Hepatic stellate cell (primary cell): ENCODE measurements at places on chromosomes 1 and 21.

DNA sequence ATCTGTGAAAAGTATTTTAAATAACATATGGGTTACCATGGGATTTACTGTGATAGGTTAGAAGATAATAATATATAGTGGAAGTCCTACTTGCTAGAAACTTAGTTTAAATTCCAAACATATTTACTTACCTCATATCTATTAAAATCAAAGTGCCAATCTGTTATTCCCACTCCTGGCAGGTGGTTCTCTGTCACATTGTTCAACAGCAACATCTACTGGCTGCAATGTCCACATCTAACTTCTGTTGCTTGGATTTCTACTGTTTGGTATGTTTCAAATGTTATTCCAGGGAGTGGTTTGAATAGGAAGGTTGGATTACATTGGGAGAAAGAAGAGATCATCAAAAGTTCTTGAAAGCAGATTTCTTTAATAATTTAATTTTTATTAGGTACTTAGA lies 122.5 kb upstream of the NCAM2 start:
- no peak for DNase-seq

- no peak for DNase-seq
Measured at GRCh38 chr21:17775431-17776126, 43.6 kb downstream of the C21orf91 start.

DNA sequence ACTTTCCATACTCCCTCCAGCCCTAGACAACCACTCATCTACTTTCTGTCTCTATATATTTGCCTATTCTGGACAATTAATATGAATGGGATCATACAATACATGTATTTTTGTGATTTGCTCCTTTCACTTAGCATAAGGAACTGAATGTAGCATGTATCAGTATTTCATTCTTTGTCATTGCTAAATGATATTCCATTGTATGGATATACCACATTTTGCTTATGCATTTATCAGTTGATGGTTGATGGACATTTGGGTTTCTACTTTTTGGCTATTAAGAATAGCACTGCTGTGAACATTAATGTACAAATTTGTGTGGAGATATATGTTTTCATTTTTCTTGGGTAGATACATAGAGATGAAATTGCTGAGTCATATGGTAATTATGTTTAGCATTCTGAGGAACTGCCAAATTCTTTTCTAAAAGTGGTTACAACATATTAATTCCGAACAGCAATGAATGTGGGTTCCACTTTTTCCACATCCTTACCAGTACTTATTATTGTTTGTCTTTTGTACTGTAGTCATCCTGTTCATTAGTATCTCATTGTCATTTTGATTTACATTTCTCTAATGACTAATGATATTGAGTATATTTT lies 121.0 kb downstream of the LRRC40 start:
- DNase-seq, result no peak

- DNase-seq, result no peak
Measured at GRCh38 chr1:87474098-87474497, 145.4 kb downstream of the LMO4 start.

- no peak for DNase-seq
Measured at GRCh38 chr1:94623560-94624148, 82.1 kb upstream of the F3 start.

- no peak for DNase-seq
Measured at GRCh38 chr21:40534886-40535285, 312.1 kb downstream of the DSCAM start.

DNA sequence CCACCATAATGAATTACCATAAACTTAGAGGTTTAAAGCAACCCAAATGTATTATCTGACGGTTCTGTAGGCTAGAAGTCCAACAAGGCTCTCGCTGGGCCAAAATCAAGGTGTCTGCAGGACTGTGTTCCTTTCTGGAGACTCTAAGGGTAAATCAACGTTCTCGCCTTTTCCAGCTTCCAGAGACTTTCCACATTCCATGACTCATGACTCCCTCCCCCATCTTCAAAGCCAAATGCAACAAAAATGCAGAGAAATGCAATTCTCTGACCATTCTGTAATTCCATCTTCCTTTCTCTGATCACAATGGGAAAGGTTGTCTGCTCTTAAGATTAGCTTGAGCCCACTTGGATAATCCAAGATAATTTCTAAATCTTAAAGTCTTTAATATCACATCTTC lies 287.1 kb downstream of the LTN1 start:
- DNase-seq, result no peak

DNA sequence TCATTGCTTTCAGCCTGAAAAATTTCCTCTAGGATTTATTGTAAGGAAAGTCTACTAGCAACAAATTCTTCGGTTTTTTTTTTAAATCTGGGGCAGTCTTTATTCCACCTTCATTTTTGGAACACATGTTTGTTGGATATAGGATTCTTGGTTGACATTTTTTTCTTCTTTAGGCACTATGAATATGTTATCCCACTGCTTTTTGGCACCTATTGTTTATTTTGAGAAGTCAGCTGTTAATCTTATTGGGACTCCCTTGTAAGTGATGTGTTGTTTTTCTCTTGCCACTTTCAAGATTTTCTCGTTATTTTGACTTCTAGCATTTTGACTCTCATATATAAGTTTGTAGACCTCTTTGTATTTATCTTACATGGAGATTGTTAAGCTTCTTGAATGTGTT lies 99.3 kb downstream of the NPHS2 start:
- DNase-seq, result no peak

DNA sequence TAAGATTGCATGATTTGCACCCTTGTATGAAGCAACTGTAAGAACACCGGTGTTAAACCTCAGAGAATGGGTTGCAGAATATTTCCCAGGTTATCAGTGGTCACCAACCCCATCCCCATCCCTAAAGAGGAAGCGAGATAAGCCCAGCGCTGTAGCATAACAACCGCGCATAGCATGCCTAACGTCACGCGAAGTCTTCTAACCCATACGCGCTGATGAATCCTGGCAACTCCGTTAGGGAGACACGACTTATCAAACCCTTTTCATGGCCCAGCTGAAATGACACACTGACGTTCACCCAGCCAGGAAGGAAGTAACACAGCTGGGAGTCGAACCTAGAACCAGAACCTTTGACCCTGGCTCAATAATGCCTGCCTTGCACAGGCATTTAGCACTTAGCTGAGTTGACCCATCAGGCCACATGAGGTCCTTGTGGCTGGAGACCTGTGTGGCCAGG lies 24.2 kb downstream of the TMEM51 start:
- DNase-seq, result no peak

DNA sequence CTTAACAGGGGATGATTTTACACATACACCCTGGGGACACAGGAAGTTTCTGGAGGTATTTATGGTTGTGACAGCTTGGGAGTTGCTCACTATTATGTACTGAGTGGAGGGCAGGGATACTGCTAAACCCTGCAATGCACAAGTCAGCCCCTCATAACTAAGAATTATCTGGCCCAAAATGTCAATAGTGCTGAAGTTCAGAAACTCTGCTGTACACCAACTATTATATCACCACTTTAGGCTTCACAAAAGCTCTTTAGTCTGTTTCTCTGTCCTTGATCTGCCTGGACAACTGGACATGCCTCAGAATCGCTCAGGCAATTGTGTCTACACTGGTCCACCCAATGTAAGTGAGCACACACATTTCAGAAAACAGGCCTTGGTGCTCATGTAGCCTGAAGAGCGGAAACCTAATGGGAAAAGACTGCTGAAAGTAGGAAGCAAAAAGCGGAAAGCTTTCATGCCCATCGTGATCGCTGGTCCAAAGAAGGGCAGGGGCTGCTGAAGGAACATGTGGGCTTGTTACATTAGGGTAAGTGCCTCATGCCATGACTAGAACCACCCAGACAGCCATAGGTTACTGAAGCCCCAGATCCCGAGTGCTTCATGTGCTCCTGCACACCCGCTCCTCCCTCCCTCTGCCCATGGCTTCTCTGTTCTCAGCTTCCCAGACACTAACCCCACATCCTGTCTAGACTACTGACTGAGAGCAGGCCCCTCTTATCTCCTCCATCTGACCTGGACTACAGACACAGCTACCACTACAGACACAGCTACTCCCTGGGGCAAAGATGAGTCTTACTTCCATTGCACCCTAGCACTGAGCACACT lies 73.5 kb downstream of the LRIG2 start:
- no peak for DNase-seq

GRCh38 chr1:215899901-215900300 lies 332.8 kb downstream of the KCTD3 start:
- DNase-seq, result no peak

GRCh38 chr1:198657550-198658064 lies 18.8 kb downstream of the PTPRC start:
- peak; percentile 26 for DNase-seq

GRCh38 chr21:32424191-32424535 lies 11.7 kb downstream of the EVA1C start:
- no peak for DNase-seq

DNA sequence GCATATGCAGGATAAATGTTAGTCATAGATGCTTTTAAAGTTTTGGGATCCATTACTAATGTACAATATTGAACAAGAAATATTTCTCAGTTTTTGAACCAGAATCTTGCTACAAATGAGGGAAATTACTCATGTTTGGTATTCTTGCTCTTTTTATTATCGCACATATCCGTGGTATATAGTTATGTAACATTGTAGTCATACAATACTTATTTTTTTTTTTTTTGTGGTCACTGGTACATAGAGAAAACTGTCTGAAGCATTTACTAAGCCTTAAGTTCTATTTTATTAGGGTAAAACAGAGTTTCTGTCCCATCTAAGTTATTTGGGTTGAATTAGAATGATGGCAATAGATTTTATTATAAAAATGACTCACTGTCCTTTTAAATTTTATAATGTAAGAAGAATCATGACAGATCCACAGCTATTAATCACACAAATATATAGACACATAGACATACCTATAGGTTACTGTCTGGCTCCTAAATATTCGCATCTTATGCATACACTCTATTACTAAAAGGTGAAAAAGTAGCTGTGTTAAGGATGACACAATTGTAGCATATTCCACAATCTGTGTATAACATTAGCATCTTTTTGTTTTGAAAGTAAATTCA lies 18.0 kb upstream of the PRKAA2 start:
- DNase-seq, result no peak

- DNase-seq, result no peak
Measured at GRCh38 chr21:31557421-31558188, 101.9 kb upstream of the SOD1 start.

DNA sequence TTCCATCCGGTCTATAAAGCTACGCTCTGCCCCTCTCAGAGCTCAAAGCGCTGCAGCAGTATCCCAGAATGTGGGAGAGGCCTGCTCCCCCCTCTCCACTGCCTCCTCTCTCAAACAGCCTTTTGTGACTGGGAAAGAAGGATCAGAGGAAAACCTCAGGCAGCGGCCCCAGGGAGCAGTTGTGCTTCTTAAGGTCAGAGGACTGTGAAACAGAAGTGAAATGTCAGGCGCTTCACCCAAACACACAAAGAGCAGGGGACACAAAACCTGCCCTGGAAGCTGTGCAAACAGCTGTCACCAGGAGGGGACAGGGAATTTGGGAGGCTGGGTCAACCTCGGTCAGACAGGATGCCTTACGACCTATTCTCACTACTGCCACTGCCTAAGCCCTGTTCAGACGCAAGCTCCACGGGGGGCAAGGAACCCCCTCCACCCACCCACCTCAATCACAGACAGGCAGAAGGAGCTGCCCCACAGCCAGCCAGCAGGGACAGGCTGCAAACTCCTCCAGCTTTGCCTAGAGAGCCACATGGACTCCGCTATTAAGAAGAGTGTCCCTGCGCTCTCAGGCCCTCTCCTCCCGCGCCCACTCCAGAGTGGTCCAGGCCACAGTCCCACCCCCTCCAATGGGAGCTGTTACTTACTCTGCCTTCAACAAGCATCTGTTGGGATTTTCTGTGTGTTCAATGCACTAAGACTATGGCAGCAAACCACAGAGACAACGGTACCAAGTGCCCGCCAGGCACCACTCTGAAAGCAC lies 14.6 kb downstream of the SSBP3 start:
- DNase-seq, result no peak

- no peak for DNase-seq
Measured at GRCh38 chr1:27992276-27992675, 32.5 kb downstream of the XKR8 start.

DNA sequence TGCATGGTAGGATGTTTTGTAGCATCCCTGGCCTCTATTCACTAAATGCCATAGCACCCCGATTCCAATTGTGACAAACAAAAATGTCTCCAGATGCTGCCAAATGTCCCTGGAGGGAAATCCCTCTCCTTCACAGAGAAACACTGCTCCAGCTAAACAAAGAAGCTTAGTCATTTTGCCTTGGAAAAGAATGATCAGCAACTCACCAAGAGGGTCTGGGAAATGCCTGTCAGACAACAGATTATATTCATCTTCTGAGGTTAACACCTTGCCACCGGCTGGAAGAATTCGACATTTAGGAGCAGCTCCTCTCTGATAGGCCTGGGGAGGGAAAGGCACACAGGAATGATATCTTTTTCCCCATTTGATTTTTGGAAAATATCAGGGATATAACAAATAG lies 84.4 kb downstream of the NIBAN1 start:
- no peak for DNase-seq

DNA sequence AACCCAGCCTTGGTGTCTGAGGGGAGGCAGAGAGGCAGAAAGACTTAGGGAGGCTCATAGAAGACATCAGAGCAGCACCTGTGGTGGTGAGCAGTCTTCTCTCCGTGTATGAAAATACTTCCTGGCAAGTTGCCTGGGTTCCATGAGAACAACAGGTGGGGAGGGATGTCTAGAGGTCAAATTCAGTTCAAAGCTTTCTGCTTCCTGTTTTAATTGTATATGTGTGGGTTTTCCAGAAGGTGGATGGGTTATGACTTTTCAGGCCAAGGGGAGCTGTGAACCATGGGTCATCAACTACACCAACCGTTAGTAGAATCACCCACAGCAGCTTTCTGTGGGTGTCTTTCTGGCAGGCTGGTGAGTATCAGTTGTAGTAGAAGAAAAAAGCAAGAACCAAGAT lies 4.1 kb upstream of the FCRL2 start:
- DNase-seq, result no peak

DNA sequence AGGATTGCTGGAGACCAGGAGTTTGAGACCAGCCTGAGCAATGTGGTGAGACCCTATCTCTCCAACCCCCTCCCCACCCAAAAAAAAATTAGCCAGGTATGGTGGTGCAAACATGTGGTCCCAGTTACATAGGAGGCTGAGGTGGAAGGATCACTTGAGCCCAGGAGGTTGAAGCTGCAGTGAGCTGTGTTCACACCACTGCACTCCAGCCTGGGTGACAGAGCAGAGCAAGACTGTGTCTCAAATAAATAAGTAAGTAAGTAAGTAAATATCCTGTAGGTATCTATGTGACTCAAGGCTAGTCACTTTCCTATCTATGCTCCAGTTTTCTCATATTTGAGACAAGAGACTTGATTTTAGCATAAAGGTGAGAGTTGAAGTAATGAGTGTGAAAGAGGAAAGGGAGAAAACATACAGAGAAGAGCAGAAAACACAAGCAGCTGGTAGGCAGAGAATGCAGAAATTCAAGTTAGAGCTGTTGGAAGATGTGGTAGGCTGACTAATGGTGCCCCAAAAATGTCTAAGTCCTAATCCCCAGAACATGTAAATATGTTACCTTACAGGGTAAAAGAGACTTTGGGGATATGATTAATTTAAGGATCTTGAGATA lies 7.5 kb downstream of the PPP1R12B start:
- no peak for DNase-seq
